ENCODE measurements at places on chromosomes 3 and 15.

GRCh38 chr3:147119989-147120388, 286.4 kb downstream of the ZIC4 start:
- no peak for DNase-seq

DNA sequence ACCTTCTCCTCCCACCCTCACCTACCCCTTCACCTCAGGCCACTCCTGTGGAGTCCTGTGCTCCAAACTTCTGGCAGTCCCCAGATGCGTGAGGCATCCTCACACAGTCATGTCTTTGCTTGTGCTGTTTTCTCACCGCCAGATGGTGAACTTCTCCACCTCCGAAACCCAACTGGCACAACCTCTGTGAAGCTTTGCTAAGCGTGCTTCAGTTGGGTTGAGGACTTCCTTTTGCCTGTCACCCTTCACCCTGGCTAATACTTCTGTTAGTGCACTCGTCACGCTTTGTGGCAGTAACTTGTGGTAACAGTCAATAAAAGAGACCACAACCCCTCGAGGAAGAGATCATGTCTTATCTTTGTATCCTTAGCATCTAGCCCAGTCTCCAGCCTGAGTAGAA, 42.0 kb upstream of the SKOR1 start:
- DNase-seq, result no peak

DNA sequence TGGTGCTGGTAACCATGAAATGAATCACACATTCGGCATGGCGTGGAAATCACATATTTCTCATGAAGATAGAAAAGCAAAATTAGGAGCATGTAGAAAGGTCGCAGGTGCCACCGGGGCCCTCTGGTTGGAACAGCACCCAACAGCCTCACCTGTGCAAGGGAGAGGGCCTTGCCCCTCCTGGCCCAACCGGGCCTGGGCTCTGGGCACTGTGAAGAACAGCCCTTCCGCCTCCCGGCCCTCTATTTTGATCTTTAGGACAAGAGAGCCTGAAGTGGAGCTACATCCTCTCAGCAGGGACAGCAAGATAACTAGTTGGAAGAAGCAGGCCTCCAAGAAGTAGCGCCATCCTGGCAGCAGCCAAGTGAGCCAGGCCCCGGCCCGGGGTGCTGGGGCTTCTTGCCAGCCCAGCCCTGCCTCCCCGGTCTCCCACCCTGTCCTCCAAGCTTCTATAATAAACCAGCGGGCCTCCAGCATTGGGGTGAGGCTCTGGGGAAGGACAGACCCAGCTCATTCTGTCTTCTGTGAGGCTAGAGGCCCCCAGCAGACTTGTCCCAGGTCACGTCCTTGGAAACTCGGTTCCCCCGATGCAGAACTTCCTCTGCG, 46.1 kb upstream of the FGD5 start:
- no peak for DNase-seq

DNA sequence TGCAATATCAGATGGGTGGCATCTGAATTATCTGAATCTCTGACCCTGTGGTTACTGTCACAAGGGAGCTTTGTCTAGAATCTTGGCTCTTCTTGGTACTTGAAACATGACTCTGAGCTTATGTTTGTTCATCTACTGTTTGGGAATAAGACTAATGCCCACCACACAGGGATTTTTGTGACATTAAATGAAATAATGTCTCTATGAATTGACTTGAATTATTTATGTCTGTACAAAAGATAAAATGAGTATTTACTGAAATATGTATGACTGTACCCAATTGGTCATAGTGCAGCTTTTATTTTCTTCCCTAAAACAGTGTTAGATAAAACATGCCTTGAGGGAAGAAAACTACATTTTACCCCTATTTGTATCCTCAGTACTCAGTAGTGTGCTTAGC, 87.9 kb upstream of the ZPLD1 start:
- no peak for DNase-seq

DNA sequence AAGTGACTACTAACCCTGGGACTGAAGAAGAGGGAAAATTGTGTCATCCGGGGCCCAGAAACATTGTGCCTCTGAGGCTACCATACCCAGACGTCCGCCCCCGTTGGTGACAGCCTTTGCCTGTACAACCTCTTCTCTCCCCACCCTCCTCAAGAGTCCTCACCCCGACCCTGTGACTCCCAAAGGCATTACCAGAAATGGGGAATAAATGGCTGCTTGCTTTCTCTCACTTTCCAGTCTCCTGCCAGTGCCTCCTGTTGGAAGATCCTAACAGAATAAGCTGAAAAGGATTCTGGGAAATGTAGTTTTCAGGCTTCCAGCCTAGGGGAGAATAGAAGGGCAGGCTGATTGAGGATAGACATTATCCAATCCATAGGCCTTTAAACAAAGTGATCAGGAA, 30.8 kb upstream of the SLC25A36 start:
- DNase-seq, result no peak

- DNase-seq, result no peak
Measured at GRCh38 chr3:74789111-74789510, 174.7 kb upstream of the CNTN3 start.

GRCh38 chr3:12060139-12060845, 56.1 kb downstream of the SYN2 start:
- DNase-seq, result no peak

DNA sequence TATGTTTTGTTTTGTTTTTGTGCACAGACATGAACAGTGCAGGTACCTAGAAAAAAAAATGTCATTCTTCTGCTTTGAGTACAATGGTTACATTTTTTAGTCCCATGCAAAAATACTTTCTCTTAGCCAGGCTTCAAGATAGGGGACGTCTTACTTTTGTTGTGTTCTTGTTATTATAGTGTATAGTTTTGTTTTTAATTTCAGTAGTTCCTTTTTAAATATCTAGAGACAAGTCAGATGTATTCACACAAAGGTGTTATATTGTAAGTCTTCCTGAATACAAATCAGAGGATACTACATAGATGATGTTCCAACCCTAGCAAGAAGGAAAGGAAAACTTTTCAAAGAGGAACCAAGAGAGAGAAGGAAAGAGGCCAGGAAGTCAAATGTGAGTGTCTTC, 28.8 kb upstream of the IGSF11 start:
- DNase-seq, result no peak

DNA sequence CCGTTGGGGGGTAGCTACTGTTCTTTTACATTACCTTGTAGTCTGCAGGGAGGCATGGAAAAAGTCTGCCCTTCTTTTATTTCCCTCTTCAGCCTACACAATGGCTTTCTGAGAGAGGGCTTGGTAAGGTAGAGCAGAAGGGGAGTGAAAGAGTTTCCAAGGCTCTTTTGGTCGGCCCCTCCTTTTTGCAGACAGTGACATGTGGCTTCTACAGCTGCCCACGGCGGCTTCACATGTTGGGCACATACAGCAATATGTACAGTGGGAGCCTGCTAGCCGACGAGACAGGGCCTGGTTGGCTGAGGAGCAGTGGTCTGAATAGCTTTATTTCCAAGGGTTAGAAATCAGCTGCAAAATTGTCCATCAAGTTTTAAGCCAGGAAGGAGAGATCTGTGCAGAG, 4.0 kb downstream of the INAFM2 start:
- DNase-seq, result no peak

DNA sequence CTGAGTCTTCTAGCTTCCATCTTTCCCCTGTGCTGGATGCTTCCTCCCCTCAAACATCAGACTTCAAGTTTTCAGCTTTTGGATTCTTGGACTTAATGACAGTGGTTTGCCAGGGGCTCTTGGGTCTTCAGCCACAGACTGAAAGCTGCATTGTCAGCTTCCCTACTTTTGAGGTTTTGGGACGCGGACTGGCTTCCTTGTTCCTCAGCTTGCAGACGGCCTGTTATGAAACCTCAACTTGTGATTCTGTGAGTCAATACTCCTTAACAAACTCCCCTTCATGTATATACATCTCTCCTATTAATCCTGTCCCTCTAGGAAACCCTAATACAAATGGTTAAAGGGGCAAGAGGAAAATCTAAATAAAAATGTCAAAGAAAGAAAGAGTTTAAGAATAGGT, 100.1 kb downstream of the ABI3BP start:
- no peak for DNase-seq

DNA sequence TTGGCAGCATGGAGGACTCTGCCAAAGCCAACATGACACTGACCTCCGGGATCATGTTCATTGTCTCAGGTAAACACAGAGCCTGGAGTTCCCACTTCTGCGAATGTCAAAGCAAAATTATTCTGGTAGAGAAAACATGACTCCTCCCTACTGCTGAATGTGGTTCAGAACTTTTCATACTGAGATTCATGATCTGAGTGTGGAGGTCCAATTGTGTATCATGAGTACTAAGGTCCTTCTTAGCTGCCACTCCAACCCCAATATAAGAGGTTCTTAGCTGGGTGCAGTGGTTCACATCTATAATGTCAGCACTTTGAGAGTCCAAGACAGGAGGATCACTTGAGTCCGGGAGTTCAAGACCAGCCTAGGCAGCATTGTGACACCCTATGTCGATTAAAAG, 13.8 kb downstream of the CLDN18 start:
- DNase-seq, result no peak

- DNase-seq, result no peak
Measured at GRCh38 chr3:104245981-104246380, 1120.7 kb upstream of the ALCAM start.

- DNase-seq, result no peak
Measured at GRCh38 chr3:130939753-130940152, 45.9 kb downstream of the ATP2C1 start.

- DNase-seq, result no peak
Measured at GRCh38 chr15:101115786-101116680, 135.8 kb downstream of the CHSY1 start.

DNA sequence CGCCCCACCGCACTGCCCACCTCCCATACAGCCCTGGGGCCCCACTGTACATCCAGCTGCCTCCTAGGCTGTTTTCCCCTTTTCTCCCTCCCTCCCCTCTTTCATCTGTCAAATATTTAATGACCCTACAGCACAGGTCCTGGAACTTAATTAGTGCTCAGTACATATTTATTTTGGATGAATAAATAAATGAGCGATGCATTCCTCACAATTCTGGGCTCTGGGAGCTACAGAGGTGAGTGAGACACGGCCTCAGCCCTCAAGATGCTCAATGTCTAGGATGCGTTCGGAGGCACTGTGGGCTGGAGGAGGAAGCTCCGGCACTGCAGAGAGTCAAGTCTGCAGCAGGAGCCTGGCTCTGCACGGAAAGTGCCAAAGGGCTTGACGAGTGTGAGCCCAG, 175.0 kb downstream of the FAM43A start:
- DNase-seq, result no peak

- DNase-seq, result no peak
Measured at GRCh38 chr3:146274833-146275232, 23.9 kb upstream of the PLSCR4 start.

GRCh38 chr15:61915640-61916039, 144.6 kb downstream of the VPS13C start:
- DNase-seq, result no peak

- DNase-seq, result no peak
Measured at GRCh38 chr3:20103731-20104130, 63.5 kb downstream of the KAT2B start.

GRCh38 chr3:195129644-195130492, 141.1 kb downstream of the XXYLT1 start:
- DNase-seq, result no peak

- DNase-seq, result no peak
Measured at GRCh38 chr3:7249493-7250076, 388.7 kb downstream of the GRM7 start.

GRCh38 chr15:28993720-28994053, 107.9 kb downstream of the APBA2 start:
- no peak for DNase-seq

- no peak for DNase-seq
Measured at GRCh38 chr15:59205839-59206622, 612 bp upstream of the LDHAL6B start.

DNA sequence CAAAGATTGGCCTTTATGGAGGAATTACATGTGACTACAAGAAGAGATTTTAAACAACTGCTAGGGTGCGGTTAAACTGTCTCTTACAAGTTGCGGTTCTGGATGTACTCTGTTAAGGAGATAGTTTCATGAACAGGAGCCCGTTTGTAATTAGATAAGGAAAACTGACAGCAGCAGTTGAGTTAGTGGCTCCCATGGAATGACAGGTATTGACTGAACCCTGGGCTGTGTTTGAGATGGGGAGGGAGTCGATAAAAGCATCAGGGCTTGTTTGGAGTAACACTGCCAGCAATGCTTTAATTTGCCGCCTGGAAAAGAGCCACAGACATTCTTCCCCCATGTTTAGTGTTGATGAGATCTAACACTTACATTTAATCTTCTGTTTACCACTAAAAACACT, 139.9 kb downstream of the ROBO2 start:
- DNase-seq, result no peak

GRCh38 chr3:152823781-152824180, 11.2 kb upstream of the P2RY1 start:
- DNase-seq, result no peak

- DNase-seq, result no peak
Measured at GRCh38 chr15:88401996-88402656, 65.1 kb downstream of the MRPL46 start.

GRCh38 chr3:129207479-129207878, 23.8 kb upstream of the CNBP start:
- DNase-seq, result no peak

GRCh38 chr15:100893964-100894295, 14.3 kb downstream of the ALDH1A3 start:
- no peak for DNase-seq

DNA sequence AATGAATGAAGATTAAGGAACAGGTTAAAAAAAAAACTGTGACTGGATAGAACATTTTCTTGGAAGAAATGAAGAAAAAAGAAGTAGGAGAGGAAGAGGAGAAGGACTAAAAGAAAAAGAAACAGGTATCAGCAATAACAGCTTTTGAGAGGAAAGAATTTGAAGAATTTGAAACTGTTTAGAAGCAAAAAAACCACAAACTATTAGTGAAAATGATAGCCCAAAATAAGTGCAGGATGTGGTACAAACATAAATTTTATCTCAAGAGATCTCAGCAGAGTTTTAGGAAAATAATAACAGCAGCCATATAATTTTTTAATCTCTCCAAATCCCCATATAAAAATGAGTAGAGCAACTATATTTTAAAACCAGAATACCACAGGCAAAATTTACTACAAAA, 8.8 kb upstream of the A4GNT start:
- DNase-seq, result no peak

GRCh38 chr3:18127859-18128681, 297.1 kb downstream of the SATB1 start:
- no peak for DNase-seq
